ENCODE measurements at places on chromosomes 11 and 22. TPM values are rescaled to one million over a fixed set of nuclear protein-coding genes. Genes with fewer than 3 reads are reported as not detected.

The MFRP gene
- not detected for total RNA-seq

The ANKK1 gene
- total RNA-seq = 0.24 TPM

DNA sequence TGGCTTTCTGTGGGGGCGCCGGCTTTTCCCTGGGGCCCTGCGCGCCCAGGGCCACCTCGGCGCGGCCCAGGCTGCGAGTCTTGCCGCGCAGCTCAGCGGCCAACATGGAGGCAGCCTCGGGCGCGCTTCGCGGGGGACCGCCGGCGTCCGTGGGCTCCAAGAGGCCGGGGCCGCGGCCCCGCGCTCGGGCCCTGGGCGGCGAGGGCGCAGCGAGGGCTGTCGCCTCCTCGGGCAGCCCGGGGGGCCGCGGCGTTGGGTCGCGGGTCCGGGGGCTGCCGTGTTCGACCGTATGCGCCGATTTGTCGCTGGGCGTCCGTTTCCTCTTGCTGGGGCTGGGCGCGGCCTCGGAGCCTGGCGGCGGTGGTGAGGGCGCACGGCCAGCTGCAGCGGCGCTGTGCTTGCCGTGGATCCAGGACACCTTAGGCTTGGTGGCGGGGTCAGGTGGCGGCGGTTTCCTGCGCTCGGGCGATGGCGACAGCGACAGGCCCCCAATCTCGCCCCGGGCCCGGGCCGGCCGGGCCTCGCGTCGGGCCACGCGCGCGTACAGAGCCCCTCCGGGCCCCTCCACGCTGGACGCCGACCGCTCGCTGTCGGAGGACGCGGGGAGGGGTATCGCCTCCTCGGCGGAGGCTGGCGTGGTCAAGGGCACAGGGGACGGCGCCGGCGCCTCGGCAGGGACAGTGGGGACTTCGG lies 11.9 kb downstream of the SCARF2 start:
- no peak for DNase-seq

GRCh38 chr11:46684367-46684766 lies 16.1 kb downstream of the ARHGAP1 start:
- DNase-seq = no peak

- DNase-seq = peak; percentile 14
Observed at GRCh38 chr22:30591191-30591587, 521 bp downstream of the PES1 start.

GRCh38 chr22:32355760-32356159 lies 1.9 kb upstream of the RFPL3 start:
- DNase-seq = no peak

- no peak for DNase-seq
Observed at GRCh38 chr11:107331728-107332127, 125.9 kb downstream of the CWF19L2 start.

DNA sequence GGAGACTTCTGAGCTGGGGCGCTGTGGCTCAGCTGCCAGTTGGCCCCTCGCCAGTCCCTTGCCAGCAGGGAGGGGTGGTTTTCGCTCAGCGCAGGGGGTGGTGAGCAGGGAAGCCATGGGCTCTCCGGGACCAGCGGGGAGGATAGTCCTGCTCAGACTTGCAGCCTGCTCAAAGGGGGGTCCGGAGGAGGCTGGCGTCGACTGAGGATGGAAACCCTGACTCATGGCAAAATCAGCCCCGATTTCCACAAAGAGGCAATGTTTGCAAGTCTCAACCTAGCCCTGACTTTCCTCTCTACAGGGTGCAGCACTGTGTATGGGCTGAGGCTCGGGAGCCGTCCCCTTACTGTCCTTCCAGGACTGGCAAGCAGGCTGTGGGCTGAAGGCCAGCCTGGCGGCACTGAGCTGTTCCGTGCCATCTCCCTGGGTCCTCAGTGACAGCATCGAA lies 35.1 kb downstream of the FBLN1 start:
- peak; percentile 63 for DNase-seq

DNA sequence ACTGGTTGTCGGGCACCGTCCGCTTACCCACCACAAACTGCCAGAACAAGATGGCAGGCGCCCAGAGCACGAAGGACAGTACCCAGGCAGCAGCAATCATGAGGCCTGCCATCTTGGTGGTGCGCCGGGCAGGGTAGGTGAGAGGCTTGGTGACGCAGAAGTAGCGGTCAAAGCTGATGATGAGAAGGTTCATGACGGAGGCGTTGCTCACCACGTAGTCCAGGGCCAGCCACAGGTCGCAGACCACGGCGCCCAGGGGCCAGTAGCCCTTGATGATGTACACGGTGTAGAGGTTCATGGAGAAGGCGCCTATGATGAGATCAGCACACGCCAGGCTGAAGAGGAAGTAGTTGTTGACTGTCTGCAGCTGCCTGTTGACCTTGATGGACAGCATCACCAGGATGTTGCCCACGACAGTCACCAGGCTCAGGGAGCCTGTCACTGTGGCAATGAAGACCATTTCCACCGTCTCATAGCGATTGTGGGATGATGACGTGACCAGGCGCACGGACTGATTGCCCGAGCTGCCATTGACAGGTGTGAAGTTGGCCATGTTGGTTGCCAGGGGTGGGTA lies 4.6 kb downstream of the MDK start:
- no peak for DNase-seq

DNA sequence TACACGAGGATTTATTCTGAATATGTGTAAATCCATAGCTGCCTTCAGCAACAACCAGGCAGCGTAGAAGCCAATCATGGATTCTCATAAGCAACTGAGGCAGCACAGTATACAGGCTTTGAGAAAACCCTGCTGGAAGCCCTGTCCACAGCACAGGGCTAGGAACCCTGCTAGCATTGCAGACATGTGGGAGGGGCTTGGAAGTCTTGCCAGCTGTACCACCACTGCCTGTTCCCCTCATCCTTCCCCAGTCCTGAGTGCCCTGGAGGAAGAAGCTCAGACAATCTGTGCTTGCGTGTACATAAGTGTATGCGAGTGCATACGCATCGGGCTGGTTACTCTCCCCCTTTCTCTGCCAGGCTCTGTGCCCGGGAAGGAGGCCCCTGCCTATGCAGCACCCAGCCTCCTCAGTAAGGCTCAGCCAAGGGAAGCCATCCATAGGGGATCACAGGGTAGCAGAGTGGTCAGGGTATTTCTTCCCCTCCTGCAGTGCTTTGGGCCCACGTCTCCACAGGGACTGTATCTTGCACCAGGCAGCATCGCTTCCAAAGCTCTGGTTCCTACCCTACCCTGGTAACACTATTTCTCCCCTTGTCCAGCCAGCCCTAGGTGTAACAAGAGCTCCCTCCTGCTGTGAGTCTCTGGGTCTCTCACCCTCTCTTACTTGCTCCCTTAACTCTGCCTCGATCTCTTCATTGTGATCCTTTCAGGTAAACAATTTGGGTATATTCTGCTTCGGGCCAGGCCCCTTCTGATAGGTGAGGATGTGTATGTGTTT lies 90.5 kb downstream of the GALNT18 start:
- DNase-seq = no peak
